D341Med (cell line): ENCODE measurements at places on chromosomes 12 and 14.

GRCh38 chr12:17016116-17016864, 410.3 kb upstream of the LMO3 start:
- DNase-seq = no peak

DNA sequence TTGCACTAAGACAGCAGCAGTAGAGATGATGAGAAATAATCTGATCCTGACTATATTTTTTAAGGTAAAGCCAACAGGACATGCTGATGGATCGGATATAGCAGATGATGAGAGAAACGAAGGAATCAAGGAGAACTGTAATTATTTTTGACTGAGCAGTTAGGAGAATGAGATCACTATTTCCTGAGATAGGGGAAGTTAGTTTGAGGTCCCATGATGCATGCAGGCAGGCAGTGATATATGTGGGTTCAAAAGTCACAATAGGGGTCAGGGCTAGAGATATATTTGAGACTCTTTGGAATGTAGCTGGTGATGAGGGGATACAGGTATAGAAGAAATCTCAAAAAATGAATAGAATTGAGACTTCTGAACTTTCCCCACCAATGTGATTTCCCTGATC, 107.6 kb downstream of the GTF2A1 start:
- DNase-seq = no peak

- no peak for DNase-seq
Measured at GRCh38 chr12:103915306-103915705, 14.9 kb upstream of the HSP90B1 start.

DNA sequence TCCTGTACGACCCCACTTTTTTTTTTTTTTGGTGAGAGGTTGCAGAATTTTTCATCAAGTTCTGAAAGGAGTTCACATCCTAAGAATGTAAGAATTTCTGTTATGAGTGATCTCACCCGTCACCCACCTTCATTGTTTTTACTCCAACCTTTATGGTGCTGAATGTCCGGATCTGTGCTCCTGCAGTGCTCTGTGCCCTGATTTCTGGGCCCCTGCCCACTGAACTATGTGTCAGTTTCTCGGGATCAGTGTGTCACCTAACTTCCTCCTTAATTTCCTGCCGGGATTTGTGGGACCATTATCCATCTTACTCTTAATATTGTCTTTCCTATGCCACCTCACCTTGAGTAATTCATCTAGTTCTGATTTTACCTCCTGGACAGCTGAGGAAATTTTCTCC, 11.6 kb downstream of the RASSF8 start:
- DNase-seq = no peak

DNA sequence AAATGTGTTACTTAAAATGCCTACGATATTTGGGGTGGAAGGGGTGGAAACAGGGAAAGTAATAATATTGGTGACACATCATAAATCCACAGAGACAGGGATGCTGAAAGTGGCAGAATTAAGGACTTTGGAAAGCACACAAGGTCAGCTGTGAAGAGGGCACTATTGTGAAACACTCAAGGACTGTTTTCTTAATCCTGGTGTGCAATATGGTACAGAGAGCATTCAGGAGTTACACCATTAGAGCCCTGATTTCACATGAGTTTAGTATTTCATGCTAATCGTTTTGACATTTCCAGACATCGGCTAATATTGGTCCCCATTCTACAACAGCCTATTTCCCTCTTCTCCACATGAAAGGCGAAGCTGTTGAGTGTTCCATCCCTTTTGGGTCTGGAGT, 219.2 kb downstream of the MSRB3 start:
- no peak for DNase-seq

GRCh38 chr14:70887737-70888499, 19.3 kb upstream of the PCNX1 start:
- no peak for DNase-seq

DNA sequence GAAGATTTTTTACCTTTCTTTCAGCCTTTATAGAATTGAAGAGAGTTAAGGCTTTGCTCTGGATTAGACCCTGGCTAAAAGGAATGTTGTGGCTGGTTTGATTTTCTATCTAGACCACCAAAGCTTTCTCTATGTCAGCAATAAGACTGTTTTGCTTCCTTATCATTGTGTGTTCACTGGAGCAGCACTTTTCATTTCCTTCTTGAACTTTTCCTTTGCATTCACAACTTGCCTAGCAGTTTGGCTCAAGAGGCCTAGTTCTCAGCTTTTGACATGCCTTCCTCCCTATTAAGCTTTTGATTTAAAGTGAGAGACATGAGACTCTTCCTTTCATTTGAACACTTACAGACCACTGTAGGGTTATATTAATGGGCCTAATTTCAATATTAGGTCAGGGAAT, 64.1 kb upstream of the USP15 start:
- no peak for DNase-seq

- no peak for DNase-seq
Measured at GRCh38 chr12:29545102-29545467, 47.6 kb upstream of the OVCH1 start.

GRCh38 chr14:23164949-23165348, 18.5 kb downstream of the SLC7A8 start:
- DNase-seq = no peak

DNA sequence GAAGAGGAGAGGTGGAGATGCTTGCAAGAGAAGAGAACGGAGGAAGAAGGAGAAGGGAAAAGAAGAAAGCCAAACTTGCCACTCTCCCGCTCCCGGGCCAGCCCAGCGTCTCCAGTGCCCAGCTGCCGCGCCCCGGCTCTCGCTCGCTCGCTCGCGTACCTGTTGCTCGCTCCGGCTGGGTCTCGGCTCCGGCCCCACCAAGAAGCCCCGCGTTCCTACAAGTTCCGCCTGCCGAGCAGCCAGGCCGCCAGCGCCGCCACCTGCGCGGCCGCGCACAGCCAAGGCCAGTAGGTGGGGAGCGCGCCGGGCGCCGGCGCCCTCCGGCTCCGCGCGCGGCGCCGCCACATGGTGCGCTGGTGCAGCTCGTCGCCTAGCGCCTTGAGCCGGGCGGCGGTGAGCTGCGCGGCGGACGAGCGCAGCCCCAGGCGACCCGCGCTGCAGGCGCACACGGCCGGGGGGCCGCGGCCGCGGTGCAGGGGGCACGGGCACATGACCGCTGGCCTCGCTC, 370 bp downstream of the HRK start:
- peak; percentile 91 for DNase-seq

DNA sequence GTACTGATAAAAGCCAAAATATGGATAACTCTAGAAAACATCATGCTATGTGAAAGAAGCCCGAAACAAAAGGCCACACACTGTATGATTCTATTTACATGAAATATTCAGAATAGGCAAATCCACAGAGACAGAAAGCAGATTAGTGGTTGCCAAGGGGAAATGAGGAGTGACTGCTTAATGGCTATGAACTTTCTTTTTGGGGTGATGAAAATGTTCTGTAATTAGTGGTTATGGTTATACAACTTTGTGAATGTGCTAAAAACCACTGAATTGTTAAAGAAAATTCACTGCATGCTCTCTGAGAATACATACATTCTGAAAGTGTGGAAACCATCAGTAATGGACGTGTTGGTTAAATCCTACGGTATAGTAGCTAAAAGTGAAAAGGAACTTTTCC, 39.9 kb upstream of the STON2 start:
- no peak for DNase-seq

DNA sequence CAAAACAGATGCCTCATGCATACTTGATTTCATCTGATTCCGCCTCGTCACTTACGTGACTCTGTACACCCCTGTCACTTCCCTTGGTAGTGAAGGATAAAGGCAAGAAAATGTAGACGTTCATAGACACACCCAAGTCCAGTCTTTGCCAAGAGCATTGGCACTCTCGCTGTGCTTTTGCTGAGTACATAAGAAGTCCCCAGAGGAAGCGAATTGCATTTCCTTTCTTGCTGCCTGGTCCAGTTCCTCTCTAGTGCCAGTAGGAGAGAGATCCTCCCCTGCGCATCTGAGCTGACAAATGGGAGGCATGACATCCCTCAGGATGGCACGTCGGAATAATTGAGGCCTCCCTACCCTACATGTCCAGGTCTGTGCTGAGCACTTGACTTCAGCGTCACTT, 21.3 kb upstream of the RIN3 start:
- DNase-seq = no peak

DNA sequence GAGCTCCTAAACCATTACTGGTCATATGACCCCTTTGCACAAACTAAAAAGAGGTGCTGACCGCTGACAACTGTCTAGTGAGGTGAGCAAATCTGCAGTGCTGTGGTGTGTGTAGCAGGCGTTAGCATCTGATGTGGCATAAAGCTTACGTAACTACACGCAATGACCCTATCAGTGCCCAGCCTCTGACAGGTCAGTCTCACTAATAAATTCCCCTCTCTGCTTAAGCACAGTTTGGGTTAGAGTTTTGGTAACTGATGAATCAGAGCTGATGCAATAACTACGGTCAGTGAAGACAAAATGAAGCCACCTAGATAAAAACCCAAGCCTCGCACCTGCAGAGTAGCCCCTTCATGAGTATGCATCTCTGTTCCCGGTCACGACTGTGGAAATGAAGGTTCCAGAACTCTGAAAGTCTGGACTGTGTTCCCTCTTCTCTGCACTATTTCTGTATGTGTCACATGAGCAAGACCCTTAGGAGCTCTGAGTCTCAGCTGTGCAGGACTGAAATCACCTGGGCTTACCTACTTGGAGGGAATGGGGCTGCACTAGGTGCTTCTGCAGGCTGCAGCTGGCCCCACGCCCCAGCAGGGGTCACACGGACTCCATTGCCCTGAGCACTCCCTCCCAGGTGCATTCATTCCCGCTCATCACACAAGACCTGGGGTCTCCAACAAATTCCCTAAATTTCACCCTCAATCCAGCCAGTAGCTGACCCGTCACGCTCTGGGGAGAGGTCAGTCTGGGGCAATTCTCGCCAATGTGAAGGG, 54.4 kb downstream of the RIMBP2 start:
- DNase-seq = no peak

DNA sequence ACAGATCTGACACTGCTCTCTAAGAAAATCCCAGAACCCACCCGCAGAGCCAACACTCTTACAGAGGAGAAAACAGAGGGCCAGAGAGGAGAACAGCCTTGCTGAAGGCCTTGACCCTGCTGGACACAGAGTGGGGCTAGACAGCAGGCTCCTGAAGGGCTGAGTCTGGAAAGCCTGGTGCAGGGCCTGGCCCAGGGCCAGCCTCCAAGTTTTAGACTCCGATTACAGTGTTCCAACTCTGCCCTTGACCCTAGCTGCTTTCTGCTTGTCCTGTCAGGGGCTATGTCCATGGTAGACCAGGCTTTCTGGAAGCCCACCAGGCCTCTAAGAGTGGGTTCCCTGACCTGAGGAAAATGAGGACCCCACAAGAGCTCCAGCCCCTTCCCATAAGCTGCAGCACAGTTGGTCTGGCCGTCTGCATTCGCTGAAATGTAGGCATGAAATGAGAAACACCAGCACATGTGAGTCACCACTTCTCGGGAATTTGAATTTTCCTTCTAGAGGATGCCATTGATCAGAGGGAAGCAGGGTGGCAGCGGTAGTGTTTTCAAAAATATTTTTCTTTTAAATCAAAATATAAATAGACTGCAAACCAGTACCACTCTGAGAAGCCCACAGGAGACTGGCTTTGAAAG, 154.4 kb downstream of the CALM1 start:
- no peak for DNase-seq

GRCh38 chr12:17342381-17342961, 736.5 kb upstream of the LMO3 start:
- DNase-seq = no peak

DNA sequence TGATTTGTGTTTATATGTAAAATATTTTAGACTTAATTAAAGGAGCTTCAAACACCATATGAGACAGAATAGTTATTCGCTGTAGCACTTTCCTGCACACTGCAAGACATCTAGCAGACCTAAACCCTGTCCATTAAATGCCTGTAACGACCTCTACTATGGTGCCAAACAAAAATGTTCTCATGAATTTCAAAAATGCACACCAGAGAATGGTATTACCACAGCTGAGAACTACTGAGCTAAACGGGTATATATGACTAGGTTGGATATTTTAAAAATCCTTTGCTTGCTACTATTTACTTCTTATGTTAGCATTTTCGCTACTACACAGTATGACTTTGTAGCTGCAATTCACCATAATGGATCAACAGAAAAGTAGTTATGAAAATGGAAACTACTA, 34.8 kb downstream of the SPPL3 start:
- DNase-seq = no peak

GRCh38 chr14:45891417-45892080, 638.5 kb upstream of the MIS18BP1 start:
- no peak for DNase-seq

GRCh38 chr12:31645924-31646323, 13.6 kb upstream of the ETFBKMT start:
- DNase-seq = no peak

- no peak for DNase-seq
Measured at GRCh38 chr12:90233168-90234100, 524.8 kb upstream of the ATP2B1 start.

- DNase-seq = no peak
Measured at GRCh38 chr14:89826596-89826995, 127.9 kb downstream of the EFCAB11 start.

- DNase-seq = peak; percentile 91
Measured at GRCh38 chr12:111313833-111314259, 55.0 kb downstream of the PHETA1 start.

DNA sequence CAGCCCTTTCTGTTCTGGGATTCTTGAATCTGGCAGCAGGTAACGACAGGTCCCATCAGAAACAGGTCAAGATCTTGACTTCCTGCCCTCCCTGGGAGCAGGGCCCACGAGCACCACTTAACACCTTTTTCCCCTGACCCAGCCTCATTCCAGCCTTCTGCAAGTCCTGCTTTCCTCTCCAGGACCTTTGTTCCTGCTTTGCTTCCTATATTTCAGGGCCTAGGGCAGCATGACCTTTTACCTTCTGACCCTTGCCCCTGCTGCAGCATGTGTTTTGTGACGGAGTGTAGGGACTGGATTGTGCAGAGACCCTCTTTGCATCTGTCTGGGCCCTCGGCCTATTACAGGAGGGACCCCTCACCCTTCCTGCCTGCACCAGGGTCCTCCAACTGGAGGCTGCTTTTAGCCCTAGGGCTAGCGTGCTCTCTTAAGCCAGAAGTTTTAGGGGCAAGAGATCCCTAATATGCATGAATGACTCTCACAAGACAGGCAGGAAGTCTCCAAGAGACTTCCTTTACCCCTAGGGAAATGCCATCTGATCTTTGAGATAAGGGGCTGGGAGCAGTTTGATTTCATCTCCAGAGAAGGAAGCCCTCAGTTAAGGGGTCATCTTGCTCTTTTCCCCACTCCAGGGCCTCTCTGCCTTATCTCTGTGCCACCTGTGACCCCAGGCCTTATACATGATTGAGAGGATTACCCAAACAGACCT, 209.4 kb upstream of the BCL2L14 start:
- DNase-seq = no peak

DNA sequence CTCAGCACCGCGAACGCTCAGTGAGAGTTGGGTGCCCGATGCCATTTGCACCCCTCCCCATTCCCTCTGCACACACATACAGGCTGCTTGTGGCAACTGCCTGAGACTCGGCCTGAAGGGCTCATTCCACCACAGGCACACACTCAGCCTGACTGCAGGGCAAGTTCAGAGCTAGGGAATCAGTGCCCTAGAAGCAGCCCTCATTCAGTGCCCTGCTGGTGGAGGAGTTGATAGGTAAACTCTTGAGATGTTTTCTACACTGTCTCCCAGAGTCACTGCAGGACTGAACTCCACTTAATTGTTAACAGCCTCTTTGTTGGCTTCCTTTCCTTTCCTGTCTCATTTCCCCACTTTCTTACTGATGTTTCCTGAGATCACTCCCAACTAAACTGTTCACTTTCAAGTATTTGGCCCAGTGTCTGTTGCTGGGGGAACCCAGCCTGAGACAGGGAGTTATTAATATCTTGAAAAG, 16.9 kb downstream of the PPP1R36 start:
- no peak for DNase-seq

GRCh38 chr12:91406920-91407341, 224.3 kb upstream of the DCN start:
- no peak for DNase-seq

- DNase-seq = no peak
Measured at GRCh38 chr14:65824978-65825299, 412.4 kb downstream of the FUT8 start.
